Effector memory CD8-positive, alpha-beta T cell (primary cell): ENCODE measurements at places on chromosomes 12 and 14.

GRCh38 chr14:76986231-76986565 is 42.3 kb downstream of the IRF2BPL start:
- DNase-seq, result no peak

DNA sequence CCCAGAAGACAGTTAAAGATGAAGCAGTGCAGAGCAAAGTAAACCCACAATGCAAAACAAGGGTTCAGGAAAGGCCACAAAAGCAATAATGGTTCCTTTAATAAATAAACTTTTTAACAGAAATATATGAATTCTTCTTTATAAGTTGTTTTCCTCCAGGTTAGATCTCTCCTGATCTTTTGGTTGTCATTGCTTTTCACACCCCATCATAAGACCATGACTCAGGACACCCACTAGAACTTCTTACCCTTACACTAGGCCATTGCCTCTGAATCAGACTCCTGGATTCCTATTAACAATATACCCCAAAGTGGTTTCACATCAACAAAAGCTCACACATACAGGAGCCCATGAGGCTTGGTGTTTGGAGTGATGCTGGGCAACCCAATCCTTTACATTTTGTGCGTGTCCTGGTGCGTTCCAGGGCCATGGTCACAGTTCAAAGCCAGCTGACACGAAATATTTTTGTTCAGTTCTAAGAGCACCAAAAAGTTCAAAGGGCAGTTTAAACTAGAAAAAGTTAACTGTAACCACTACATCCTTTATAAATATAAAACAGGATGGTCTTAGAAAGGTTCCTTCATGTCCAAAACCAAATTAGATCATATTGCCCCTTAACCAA is 187.0 kb downstream of the EPS8 start:
- no peak for DNase-seq

GRCh38 chr12:65602610-65603295 is 221.5 kb upstream of the HMGA2 start:
- no peak for DNase-seq

DNA sequence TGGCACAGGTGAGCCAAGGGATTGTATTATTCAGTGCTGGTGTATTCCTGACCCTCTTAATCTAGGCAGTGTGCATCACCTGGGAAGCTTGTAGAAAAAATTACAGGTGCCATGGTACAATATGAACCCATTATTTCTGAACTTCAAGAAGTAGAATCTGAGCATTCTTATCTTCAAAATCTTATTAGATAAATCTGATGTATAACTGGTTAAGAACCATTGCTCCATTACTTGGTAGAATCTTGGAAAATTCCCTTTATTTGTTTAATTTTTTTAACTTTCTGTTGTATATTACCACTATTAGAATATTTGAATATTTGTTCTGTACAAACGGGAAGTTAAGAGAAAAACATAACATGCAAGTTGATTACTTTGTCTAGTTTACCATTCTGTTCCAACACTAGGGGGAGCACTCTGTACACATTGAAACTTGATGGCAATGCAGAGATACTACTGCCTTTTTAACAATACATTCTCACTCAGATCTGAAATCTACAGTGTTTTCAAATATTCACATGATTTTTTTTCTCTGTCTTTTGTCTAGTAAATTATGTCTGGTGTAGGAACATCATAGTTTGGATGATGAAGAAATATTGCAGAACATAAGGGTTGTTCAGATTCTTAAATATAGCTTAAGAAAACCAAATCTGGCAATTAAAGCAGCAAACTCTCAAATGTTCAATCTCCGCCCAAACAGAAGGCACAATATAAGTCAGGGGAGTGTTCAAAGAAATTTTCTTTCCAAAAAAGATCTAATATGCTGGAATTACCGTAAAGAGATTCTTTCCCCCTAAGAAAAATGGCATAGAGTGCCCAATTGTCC is 196.6 kb downstream of the PCNX1 start:
- peak; percentile 14 for DNase-seq

DNA sequence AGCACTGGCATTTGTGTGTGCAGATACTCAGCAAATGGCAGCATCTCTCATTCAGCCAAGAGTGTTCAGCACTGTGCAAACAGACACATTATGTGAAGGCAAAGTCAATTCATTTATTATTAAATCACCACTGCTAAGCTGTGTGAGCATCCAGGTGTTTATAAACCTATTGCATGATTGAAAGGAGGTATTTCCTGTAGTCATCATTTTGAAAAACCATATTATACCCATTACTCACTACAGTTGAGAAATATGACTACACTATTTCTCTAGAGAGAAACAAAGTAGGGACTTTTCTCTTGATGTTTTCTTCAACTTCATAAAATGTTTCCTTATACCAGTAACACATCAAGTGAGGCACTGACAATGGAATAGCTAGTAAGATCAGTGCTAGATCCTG is 13.7 kb downstream of the SPX start:
- DNase-seq, result no peak

DNA sequence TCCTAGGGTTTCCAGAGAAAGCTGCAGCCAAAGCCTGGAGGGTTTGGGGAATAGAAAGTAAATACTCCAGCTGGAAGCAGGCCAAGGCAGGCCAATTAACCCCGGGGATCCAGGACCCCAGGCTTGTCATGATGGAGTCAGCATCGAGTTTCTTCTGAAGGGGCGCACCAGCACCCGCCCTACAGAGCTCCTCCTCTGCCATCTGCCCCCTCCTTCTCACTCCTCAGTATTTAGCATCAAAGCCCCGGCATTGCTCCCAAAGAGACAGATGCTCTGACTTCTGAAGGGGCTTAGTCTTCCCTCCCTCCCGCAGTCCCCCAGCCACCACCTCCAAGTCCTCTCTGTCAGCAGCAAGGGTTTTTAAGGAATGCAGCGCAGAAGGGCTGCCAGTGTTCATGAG is 285.1 kb upstream of the NOS1 start:
- DNase-seq, result no peak

GRCh38 chr12:27271206-27271605 is 27.1 kb downstream of the STK38L start:
- DNase-seq, result no peak

GRCh38 chr12:115096588-115097397 is 412.8 kb upstream of the TBX3 start:
- no peak for DNase-seq

DNA sequence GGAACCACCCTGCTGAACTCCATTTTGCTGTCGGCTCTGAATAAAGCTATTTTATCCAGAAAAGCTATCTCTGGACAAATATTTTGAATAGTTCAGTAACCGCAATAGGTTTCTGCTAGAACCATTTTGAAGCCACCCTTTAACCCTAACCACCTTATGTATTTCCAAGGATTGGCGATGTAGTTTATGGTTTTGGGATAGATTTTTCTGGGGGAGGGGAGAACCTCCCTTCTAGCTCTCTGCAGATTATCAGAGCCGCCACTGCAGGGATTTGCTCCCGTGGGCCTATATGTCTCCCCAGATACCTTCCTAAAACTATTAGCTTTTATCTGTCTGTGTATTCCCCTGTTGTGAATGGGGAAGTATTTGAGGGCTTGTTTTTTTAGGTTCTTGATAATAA is 1.8 kb upstream of the TUBA1B start:
- no peak for DNase-seq

- no peak for DNase-seq
Measured at GRCh38 chr12:27751386-27752047, 28.5 kb upstream of the KLHL42 start.

DNA sequence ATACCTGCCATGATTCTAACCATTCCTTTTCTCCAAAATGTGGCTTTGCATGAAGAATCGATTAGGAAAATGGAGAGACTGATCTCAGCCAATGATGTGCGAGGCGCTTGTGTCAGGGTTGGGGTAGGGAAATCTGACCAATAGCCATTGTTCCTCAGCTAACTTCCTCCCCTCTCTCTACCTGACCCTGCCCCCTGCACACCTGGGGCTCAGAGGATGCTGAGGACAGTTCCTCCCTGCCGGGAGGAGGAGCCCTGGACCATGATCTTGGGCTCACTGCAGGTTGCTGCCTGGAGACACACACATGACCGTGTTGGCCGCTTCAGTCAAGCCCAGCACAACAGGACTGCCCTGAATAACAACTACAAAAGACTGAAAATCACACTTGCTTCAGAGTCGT is 119.8 kb upstream of the SFSWAP start:
- DNase-seq, result no peak

DNA sequence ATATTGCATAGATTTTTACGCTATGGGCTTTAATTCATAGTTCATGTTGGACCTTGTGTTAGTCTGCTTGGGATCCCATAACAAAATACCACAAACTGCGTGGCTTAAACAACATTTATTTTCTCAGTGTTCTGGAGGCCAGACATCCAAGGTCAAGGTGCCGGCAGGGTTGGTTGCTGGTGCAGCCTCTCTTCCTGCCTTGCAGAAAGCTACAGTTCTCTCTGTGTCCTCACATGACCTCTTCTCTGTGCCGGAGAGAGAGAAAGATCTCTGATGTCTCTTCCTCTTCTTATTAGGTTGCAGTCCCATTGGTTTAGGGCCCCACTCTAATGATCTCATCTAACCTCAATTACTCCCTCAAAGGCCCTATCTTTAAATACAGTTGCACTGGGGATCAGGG is 170.5 kb downstream of the IPO8 start:
- DNase-seq, result no peak

GRCh38 chr12:1935242-1935641 is 16.8 kb upstream of the CACNA2D4 start:
- DNase-seq, result no peak

DNA sequence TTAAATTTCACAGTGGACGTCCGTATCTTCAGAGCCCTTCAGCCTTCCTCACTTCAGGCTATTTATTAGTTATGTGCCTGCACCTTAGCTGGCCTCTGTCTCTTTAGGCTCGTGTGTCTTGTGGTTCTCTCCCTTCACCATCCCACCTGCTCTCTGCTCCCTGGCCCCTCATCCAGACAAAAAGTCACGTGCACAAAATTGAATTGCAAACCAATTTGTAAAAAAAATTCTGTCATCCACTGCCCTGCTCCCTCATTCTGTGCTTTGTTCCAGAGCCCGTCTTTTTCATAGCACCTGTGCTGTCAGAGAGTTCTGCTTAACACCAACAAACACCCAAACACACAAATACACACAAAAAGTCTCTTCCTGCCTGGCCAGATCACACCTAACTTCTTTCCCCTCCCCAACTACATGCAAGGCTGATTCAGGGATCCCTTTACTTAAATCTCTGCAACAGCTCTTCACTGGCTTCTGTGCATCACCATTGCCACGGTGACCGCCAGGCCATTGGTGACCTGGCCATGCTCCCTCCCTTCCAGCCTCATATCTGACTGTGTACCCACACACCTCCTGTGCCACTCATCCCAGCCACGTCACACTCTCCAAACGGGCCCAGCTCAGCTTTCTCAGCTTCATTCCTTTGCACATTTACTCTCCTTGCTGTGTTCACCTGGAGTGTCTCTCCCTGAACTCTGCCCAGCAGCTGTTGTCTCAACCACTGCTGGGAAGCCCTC is 205.7 kb downstream of the TTC8 start:
- DNase-seq, result no peak

- DNase-seq, result no peak
Measured at GRCh38 chr12:51971679-51972421, 20.4 kb downstream of the ACVR1B start.

- no peak for DNase-seq
Measured at GRCh38 chr12:39145175-39145999, 240.0 kb upstream of the CPNE8 start.

DNA sequence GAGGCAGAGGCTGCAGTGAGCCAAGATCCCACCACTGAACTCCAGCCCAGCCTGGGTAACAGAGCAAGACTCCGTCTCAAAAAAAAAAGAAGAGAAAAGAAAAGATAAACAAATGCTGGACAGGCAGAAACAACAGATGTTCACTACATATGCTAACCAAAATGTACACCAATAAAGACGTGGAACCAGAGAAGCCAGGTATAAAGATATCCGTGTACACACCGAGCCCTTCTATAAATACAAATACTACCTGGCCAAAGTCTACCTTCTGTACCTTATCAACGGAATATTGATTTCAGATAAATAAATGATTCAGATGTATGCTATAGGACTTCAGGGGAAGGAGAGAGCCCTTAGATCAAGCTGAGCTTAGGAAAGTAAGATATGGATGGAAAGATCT is 10.8 kb upstream of the KRT8 start:
- no peak for DNase-seq

DNA sequence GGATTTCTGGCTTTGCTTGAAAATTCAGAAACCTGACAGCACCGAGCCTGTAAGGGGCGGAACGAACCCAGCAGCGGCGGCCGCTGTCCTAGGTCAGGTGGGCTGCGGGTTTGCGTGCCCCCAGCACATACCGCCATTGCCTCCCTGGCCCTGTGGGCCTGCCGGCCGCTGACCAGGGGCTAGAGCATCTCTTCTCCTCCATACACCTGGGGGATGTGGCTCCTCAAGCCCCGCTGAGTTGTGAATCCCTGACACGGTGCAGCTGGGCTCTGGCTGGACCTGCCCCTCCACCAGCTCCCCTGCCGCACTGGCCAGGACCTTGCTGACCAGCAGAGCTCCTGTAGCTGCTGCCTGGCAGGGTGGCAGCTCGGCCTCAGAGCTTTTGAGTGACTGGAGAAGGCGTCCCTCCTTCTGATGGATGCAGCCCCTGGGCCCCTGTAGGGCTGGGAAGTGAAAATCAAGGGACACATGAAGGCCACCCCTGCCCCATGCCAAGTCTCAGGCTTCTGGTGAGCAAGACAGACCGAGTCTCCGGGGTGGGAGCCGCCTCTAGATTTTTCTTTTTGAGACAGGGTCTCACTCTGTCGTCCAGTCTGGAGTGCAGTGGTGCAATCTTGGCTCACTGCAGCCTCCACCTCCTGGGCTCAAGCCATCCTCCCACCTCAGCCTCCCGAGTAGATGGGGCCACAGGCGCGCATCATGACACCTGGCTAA is 184.9 kb upstream of the SFSWAP start:
- DNase-seq, result no peak

DNA sequence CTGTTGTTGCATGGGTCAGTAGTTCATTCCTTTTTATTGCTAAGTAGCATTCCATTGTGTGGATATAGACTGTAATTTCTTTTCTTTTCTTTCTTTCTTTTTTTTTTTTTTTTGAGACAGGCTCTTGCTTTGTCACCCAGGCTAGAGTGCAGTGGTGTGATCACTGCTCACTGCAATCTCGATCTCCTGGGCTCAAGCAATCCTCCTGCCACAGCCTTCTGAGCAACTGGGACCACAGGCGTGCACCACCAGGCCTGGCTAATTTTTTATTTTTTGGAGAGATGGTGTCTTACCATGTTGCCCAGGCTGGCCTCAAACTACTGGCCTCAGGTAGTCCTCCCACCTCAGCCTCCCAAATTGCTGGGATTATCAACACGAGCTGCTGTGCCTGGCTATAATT is 5.2 kb downstream of the ATP6V0A2 start:
- no peak for DNase-seq
